ENCODE measurements at places on chromosomes 6 and 20.

DNA sequence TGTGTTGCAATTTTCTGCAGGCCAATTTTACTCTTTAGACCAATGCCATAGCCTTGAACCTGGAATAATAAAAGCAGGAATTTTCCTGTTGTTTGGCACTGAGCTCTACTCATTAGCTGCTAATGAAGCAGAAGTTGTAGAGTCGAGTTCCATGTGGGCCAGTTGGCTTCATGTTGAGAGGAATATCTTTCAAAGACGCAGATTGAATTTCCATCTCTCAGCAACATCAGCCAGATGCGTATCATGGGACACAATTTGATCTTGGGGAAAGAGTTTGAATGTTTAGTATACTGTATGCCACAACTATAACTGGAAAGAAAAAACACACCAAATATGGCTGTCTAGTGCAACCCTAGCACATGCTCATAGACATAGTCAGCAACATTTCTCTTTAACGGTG, 259.6 kb downstream of the BCKDHB start:
- no peak for DNase-seq

GRCh38 chr6:169986848-169987498, 235.6 kb downstream of the ERMARD start:
- no peak for DNase-seq

- DNase-seq: no peak
These were observed 28.3 kb upstream of the FBXO30 start for GRCh38 chr6:145842693-145843546.

GRCh38 chr6:119234457-119234856, 115.1 kb downstream of the MAN1A1 start:
- no peak for DNase-seq

DNA sequence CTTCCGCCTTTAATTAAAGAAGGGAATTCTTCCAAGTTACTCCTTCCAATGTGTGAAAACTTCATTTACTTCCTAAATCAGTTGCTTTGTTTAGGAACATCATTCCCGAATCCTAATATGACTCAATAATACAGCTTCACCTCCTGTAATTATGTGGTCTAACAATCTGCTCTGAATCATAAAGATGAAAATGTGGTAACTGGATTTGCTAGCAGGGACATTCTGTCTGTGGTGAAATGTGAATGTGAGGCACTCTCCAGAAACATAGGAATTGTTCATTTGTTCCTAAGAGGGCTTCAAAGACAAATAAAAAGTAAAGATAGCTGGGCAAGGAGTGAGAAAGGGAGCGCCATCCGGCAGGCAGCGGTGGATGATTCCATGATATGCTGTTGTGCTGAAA, 678.1 kb downstream of the KIF16B start:
- DNase-seq: no peak

GRCh38 chr6:64782877-64783276, 924.1 kb downstream of the EYS start:
- no peak for DNase-seq

DNA sequence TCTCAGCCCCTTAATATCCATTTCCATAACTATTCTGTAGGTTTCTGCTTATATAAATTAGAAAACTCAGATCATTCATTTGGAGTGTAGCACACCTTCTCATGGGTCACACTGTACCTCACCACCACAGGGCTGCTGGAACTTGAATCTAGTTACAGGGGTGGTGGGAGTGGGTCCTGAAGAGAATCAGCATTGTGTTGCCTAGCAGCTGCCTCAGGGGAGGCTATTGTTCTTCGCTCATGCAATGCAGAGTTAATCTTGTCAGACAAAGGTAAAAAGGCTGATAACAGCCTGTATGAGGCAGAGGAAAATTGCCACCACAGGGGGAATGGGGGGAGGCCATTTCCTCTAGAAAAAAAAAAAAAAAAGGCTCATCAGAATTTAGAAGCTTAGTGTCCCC, 496.0 kb upstream of the ADGRB3 start:
- no peak for DNase-seq

GRCh38 chr20:59232618-59233017, 67.8 kb upstream of the EDN3 start:
- no peak for DNase-seq

DNA sequence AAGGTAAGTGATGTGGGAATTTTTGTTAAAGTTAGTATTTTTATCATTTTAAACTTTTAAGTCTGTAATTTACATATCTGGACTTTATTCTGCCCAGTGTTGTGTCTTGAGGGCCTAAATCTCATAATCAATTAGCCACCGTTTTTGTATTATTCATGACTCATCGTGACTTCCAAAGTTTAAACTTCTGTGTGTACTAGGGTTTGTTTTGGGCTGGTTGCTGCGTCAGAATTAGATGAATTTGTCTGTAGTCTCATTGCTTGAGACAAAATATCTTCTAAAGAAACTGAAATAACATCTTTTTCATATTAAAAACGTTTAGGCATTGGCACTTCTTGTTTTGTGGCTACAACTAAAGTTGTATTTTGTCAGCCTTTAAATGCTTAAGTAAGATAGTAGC, 41.3 kb downstream of the CDYL start:
- DNase-seq: no peak

DNA sequence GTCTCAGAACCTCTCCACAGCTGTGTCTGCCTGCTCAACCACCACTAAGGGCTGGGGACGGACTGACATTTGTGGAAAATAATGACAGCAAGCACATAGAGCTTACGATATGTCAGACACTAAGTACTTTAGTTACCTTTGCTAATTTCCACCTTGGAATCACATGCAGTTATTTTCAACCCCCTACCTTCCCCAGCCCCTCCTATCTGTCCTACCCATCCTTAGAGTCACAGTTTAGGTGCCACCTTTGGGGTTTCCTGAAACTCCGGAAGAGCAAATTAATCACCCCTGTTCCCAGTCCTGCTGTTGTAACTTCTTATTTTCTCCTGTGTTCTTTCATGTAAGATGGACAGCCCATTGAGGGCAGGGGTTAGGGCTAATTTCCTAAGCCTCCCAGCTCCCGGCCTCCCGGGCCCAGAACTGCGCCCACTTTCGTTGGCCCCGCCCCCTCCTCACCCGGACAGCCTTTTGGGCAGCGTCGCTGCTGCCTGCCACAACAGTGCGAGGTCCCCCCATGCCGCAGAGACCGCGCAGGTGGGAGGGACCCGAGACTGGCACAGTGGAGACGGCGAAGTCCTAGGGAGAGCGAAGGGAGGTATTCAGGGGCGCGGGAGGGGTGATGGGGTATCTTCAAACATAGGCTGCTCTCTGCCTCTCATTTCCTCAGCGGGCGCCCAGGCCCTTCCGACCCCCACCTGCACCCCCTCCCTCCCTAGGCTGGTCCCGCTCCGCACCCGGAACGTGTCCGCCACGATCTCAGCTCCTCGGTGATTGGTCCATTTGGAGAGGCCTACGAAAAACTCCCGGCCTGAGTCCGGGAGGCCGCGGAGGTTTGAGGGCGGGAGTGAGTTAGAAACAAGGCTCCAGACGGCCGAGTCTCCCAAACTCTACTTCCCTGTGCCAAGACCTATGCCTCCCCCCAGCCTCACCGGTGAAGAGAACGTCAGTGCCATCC, 1.1 kb downstream of the DDAH2 start:
- DNase-seq: no peak

- DNase-seq: no peak
These were observed 15.4 kb downstream of the UQCC2 start for GRCh38 chr6:33696076-33696475.

DNA sequence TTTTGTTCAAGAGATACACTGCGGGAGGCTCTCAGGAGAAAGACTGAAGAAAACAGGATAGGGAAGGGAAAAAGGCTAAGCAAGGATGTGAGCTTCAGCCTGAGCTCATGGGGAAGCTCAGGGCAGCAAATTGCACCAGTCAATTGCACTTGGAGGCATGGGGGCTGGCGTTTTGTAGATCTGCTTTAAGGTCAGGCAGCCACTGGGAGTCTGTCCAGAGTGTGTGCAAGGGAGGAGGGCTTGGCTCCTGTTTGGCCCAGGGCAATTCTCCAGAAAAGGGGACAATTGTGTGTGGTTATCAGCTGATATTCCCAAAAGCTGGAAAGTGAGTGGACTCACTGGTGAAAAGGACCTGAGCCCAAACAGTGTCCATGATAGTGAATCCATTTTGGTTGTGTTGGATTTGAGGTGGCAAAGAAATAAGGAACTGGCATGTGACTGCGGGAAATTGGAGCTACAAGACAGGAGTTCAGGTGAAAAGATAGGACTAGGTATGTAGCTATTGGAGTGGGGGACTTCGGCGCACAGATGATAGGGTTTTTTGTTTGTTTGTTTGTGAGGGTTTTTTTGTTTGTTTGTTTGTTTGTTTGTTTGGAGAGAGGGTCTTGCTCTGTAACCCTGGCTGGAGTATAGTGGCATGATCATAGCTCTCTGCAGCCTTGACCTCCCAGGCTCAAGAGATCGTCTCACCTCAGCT, 22.3 kb upstream of the IER3 start:
- no peak for DNase-seq

DNA sequence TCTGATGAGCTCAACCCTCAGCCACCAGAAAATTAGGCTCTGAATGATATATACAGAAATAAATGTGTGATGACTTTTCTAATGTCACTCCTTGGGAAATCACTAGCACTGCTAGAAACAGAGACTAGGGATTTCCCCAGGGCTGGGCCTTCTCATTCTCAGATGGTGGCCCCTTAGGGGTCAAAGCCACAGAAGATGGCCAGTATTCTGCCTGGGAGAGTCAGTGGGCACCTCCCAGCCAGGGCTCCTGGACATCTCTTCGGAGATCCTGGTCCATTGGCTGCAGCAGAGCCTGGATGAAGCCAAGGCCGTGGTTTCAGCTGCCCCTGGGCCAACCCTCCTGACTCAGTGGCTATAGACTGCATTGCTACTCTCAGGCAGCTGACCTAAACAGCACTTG, 276.9 kb upstream of the SUPT3H start:
- DNase-seq: no peak

GRCh38 chr6:129731428-129731827, 21.5 kb upstream of the ARHGAP18 start:
- no peak for DNase-seq

DNA sequence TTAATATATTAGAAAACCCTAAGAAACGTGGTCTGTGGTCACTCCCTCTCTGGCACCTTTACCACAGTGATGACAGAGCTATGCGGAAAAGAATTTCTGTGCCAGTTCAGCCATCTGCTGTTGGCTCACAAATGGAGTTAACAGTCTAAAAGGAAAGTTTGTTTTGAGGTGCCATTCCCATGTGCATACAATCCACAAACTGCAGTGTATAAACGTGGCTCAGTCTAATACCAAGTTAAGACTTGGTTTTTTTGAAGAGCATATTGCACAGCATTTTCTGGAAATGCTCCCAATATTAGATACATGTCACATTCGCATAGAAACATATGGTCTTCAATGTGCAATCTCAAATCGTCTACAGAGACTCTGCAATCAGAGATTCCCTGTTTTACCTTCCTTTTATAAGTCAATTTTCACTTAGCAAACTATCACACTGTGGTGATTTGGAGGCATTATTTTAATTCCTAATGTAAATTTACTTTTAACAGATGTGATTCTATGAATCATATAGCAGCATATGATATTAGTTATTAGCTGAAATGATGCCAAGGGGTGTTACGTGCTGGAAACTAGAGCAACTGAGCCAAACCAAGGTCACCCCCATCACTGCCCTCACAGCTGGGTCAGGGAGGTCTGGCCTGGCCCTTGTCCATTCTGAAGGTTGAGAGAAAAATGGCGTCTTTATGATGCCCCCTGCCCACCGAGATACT, 383.5 kb downstream of the PRKN start:
- DNase-seq: no peak

- DNase-seq: no peak
These were observed 44.1 kb downstream of the NEDD9 start for GRCh38 chr6:11188161-11188915.

GRCh38 chr20:51505566-51505965, 37.0 kb downstream of the NFATC2 start:
- DNase-seq: no peak

GRCh38 chr6:112321941-112322424, 25.1 kb upstream of the RFPL4B start:
- no peak for DNase-seq
